Stimulated activated CD8-positive, alpha-beta memory T cell treated with anti-CD3 and anti-CD28 coated beads, Interleukin-4, amount 100 ng/mL, for 1 hour (primary cell): ENCODE measurements at places on chromosomes 1 and 21.

DNA sequence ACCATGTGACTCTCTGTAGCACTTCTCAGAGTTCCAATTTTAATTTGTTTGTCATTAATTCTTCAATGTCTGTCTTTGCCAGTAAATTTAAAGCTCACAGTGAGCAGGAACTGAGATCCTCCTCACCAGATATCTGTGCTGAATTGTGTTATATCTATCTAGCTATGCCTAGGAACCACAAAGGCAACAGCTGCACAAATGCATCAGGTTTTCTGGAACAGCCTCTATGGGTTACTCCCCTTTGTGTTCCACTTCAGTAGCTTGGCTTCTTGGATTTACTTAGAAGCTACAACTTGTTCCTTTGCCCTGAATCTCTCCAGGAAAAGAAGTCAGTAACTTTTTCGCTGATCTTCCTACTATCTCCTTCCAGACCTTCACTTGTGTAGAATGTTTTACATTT is 1237.8 kb upstream of the ADGRL4 start:
- DNase-seq = no peak

DNA sequence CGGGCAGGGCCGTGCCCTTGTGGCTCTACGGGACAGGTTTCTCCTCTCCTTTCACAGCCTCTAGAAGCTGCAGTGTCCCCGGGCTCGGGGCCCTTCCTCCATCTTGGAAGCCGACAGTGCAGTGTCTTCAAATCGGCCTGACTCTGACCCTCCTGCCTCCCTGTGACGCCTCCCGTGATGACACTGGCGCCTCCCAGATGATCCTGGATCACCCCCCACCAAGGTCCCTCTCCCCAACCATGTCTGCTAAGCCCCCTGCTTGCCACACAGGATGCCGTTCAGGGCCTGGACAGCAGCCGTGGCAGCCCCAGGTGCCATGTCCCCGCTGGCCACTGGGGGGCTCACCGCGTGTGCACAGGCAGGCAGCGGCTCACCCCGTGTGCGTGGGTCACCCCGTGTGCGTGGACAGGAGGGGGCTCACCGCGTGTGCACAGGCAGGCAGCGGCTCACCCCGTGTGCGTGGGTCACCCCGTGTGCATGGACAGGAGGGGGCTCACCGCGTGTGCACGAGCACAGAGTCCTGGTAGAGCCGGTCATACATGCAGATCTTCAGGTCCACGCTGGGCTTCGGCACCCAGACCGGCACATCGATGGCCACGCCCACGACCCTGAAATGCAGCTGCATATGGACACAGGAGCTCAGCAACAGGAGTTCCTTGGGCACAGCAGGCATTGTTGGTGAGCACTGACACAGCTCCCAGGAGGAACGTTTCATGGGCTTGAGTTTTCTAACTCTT is 24.9 kb upstream of the TMEM52 start:
- no peak for DNase-seq

- DNase-seq = no peak
Observed at GRCh38 chr1:167499664-167500101, 18.6 kb downstream of the CD247 start.

GRCh38 chr1:4741876-4742423 is 87.5 kb downstream of the AJAP1 start:
- DNase-seq = no peak

GRCh38 chr1:212459656-212460055 is 26.9 kb downstream of the NENF start:
- DNase-seq = no peak

DNA sequence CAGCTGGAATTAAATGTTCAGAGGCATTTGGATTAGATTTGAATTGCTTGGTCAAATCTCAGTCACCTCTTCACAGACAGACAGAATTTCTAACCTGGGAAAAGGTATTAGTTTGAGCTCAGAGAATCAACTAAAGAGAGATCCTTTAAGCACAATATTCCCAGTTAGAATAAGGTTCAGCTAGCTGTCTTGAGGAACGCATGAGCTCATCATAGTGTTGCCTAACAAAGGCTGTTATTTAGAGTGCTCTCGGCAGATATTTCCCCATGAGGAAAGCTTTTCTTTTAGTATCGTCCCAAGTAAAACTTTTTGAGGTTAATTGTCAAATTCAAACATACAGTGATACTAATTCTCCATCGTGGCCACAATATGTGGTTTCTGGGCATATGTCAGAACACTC is 269.9 kb downstream of the HLX start:
- no peak for DNase-seq

DNA sequence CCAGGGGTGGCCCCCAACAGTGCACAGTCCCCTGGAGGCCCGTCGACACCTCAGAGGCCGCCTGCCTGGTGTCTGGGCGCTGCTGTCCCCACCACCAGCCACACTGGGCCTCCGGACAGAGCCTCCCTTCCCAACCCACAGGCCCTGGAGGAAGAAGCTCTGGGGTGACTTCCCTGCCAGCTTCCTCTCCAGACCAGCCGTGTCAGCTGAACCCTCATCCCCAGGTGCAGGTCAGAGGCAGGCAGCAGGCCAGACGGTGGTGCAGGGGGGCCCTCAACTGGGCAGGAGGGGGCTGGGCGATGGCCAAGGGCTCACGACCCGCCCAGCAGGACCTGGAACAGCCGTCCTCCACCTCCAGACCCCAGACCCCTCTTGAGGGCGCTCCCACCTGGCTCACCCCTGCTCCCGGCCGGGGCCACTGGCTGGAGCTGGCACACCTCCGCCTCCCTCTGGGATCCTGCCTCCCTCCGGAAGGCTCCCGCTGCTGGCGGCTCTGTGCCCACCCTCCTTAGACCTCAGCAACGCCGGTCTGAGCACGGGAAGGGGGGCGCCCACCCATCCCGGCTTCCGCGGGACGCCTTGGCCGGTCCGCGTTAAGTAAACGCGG is 520 bp downstream of the TNFRSF18 start:
- no peak for DNase-seq

GRCh38 chr1:228407106-228408040 is 738 bp upstream of the TRIM11 start:
- no peak for DNase-seq

DNA sequence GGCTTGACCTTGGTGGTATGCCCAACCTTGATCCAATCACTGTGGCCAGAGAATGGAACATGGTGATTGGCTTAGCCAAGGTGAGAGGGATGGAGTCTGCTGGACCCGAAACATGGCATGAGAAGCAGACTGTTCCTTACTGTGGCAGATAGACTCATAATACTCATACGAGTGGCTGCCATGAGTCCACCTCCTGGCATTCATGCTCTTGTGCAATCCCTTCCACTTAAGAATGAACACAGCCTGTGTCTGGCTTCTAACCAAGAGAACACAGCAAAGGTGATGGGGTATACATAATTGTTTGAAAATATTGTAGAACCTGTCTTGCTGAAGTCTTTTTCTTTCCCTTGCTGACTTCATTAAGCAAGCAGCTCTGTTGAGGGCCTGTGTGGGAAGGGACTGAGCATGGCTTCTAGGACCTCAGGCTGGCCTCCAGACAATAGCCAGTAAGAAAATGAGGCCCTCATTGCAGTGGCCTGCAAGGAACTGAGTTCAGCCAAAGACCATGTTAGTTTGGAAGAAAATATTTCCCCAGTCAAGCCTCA is 85.9 kb downstream of the ZNF281 start:
- no peak for DNase-seq

GRCh38 chr21:16418226-16418625 is 688.4 kb downstream of the USP25 start:
- no peak for DNase-seq

DNA sequence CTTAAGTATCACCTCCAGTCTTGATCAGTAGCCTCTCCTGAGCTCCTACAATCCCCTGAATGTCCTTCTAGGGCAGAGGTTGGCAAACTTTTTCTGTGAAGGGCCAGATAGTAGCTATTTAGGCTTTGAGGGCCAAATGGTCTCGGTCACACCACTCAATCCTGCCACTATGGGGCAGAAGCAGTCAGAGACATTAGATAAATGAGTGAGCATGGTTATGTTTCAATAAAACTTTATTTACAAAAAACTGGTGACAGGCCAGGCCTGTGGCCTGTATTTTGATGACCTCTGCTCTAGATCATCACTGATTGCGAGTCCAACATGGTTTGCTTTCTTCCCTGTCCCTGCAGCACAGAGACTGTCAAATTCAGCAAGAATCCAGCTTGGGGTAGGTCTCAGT is 36.3 kb downstream of the LRP8 start:
- no peak for DNase-seq

GRCh38 chr1:192462616-192463015 is 113.0 kb upstream of the RGS1 start:
- no peak for DNase-seq

DNA sequence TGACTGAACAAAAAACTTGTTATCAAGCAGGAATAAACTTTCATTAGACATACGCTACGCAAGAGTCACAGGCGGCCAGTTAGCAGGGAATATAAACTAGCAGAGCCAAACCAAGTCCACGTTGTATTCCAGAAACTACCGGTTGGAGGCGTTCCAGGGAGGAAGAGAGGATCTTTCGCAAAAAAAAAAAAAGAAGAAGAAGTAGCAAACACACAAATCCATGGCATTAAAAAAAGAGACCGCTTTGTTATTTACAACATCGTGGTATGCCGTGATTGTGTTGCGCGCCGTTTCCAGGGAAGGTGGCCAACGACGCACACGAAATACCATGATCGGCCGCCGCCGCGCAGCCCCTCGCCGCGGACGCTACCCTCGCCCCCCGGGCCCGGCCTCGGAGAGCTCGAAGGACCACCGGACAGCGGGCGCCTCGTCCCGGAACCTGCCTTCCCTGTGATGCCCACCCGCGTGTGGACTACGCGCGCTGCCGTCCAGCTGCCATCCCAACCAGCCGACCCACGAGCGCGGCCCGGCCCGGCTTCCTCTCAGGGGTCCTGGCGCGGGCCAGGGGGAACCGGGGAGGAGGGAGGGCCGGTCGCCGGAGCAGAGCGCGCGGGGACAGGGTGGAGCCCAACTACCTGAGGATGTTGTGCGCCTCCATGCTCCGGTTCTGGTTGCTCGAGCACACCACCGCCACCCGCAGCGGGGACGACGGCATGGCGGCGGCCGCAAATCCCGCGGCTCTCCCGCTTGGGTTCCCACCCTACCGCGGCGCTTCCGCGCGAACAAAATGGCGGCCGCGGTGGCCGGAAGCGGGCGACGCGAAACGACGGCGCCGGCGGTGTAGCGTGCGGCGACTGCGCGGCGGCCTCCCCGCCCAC is 581 bp downstream of the SSU72 start:
- DNase-seq = no peak

GRCh38 chr1:156658945-156659574 is 17.1 kb downstream of the BCAN start:
- no peak for DNase-seq

DNA sequence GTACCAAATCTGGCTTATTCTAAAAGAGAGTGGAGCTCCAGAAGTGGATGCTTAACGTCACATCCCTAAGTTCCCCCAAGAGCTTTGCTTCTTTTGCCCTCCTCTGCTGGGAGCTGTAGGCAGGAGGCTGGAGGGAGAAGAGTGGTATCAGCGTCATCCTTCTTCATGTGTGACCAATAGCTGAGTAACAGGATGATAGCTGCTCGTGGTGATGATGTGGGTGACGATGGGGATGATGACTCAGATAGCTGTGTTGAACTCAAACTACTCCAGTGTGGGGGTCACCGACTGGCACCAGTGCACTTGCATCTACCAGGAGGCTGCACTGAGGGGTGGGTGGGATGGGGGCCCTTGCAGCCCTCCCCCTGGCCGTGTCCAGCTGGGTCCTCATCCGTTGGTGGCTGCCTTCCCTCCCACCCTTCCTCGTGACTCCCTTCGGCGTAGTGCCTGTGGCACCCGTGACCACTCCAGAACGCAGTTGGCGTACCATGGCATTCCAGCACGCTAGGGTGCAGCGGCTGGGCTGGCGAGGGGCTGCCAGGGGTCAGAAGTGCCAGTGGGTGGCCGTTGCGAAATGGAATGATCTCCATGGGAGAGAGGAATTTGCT is 1.1 kb downstream of the IGFN1 start:
- DNase-seq = no peak

DNA sequence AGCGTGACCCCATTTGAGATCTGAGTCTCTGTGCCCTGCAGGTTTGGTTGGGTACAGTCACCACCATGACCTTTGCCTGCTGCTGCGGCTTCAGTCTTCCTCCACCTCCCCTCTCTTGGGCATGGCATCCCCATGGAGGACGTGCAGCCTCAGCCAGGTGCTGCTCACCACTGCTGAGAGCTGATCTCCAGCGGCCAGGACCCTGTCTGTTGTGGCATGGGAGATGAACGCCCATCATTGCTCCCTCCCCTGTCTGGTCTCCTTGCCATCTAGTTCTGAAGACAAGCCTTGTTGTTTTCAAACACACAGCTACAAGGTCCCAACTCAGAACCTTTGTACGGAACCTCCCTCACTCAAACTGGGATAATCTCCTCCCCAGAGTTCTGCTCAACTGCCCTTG is 19.2 kb upstream of the PKP1 start:
- DNase-seq = no peak

- DNase-seq = no peak
Observed at GRCh38 chr1:16258591-16259135, 21.7 kb upstream of the CPLANE2 start.

- DNase-seq = no peak
Observed at GRCh38 chr1:34590211-34590623, 164.6 kb upstream of the GJB5 start.

DNA sequence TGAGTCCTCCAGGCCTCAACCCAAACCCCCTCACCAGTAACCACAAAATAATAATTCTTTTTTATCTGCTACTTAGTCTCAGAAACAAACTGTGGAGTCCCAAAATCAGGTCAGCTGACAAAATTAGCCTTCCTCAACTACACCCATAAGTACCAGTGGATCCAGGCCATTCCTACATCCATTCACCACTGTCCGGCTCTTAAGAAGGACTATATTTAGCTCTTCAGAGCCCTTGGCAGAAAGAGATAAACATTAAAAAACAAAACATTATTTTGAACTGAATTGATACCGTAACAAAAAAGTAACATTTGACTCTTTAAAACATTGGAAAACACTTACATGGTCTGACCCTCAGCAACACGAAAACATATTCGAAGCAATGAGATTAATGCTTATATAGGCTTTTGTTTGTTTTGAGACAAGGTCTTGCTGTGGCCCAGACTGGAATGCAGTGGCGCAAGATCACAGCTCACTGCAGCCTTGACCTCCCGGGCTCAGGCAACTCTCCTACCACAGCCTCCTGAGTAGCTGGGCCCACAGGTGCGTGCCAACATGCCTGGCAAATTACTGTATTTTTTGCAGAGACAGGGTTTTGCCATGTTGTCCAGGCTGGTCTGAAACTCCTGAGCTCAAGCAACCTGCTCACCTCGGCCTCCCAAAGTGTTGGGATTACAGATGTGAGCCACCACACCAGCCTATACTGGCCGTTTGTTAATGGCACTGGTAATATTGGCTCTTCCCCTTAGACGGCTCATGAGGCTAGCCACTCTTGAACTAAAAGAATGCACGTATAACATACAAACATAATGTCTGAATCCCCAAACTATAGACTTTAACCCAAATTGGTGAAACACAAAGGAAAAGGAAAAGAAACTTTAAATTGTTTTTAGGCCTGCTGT is 330.7 kb downstream of the SMYD3 start:
- DNase-seq = no peak

DNA sequence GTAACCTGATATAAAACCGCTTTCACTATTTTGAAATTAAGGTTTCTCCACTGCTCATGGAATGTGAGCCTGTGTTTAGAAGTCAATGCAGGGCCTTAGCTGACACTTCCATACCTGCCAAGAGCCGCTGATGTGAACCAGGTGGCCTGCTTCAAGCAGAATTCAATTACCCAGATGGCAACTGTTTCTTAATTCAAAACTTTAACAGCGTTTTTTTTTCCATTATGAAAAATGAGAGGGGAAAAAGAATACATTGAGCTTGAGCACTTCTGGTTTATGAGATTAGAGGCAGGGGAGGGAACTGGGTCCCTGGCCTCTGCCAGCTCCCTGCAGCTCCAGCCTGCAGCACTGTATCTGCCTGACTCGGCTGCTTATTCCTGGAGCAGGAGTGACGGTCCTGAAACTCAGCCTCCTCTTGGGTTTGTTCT is 7.7 kb upstream of the ATP1A1 start:
- no peak for DNase-seq
